ENCODE measurements at places on chromosomes 1 and 21. TPM values are rescaled to one million over a fixed set of nuclear protein-coding genes. Genes with fewer than 3 reads are reported as not detected.

GRCh38 chr1:173410133-173410793, 66.9 kb upstream of the PRDX6 start:
- no peak for DNase-seq

GRCh38 chr1:68158837-68159236, 73.5 kb downstream of the WLS start:
- no peak for DNase-seq

The DPH5 gene
- 41.4 TPM for total RNA-seq

The LCE1F gene
- not detected for total RNA-seq

The MAP7D1 gene
- 96.2 TPM for total RNA-seq

- DNase-seq: no peak
These were observed 91.1 kb downstream of the SMYD2 start for GRCh38 chr1:214372092-214372491.

GRCh38 chr1:206911064-206911663, 10.6 kb downstream of the FCMR start:
- DNase-seq: peak; percentile 69

GRCh38 chr1:44050261-44050660, 19.0 kb upstream of the SLC6A9 start:
- DNase-seq: no peak

The FCGR3B gene
- total RNA-seq: not detected

The GRIK1 gene
- not detected for total RNA-seq

DNA sequence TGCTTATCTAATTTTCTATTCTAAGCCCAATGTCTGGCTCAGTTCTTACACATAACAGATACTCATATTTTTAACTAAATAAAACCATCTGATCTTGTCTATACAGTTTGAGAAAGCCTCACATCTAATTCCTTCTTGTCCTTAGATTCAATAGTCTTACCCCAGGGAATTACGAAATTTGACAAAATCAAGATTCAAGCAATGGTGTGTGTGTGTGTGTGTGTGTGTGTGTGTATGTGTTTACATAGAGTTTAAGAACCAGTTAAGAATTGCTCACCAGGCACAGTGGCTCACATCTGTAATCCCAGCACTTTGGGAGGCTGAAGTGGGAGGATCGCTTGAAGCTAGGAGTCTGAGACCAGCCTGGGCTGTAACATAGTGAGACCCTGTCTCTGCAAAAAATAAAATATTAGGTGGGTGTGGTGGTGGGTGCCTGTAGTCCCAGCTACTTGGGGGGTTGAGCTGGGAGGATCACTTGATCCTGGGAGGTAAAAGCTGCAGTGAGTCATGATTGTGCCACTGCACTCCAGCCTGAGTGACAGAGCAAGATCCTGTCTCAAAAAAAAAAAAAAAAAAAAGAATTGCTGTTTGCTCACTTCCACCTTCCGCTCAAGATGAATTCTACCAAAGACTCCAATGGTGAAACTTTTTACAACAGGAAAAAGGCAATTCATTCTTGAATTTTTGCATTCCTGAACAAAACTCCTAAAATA, 6.2 kb downstream of the WDR64 start:
- no peak for DNase-seq

GRCh38 chr1:240524356-240525069, 87.4 kb downstream of the GREM2 start:
- no peak for DNase-seq

- DNase-seq: no peak
These were observed 46.3 kb downstream of the AGPAT3 start for GRCh38 chr21:43911015-43911934.

DNA sequence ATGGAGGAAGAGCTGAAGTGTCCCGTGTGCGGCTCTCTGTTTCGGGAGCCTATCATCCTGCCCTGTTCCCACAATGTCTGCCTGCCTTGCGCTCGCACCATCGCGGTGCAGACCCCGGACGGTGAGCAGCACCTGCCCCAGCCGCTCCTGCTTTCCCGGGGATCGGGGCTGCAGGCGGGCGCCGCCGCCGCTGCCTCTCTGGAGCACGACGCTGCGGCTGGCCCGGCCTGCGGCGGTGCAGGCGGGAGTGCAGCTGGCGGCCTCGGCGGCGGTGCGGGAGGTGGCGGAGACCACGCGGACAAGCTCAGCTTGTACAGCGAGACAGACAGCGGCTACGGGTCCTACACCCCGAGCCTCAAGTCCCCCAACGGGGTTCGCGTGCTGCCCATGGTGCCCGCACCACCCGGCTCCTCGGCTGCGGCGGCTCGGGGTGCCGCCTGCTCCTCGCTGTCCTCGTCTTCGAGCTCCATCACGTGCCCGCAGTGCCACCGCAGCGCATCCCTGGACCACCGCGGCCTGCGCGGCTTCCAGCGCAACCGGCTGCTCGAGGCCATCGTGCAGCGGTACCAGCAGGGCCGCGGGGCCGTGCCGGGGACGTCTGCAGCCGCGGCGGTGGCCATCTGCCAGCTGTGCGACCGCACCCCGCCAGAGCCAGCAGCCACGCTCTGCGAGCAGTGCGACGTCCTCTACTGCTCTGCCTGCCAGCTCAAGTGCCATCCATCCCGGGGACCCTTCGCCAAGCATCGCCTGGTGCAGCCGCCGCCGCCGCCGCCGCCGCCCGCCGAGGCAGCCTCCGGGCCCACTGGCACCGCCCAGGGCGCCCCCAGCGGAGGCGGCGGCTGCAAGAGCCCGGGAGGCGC, 1.3 kb downstream of the TRIM67 start:
- DNase-seq: no peak

DNA sequence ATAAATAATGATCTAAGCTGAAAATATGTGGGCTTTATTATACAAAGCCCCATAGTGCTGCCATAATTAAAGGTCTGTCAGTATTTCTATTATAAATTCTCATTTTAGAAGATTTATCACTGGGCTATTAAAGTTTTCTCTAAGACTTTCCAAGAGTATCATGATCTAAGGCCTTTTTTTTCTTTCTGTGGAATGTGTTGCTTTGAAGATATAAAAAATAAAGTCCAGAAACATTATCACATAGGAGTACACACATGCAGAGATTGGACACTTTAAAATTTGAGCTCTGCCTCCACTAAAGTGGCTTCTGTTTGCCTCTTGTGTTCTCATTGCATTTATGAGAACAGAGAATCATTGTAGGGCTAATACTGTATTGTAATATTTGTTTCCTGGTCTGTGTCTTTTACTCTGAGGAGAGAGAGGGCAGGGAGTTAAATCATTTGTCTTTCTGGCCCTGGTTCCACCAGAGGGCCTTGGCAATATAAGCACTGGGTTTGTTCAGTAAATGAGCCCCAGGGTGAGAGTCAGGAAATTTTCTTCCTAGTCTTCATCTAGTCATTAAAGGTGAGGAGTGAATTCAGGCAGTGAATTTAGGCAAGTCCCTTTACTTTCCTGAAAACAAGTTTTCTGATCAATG, 70.2 kb downstream of the NFIA start:
- DNase-seq: no peak

DNA sequence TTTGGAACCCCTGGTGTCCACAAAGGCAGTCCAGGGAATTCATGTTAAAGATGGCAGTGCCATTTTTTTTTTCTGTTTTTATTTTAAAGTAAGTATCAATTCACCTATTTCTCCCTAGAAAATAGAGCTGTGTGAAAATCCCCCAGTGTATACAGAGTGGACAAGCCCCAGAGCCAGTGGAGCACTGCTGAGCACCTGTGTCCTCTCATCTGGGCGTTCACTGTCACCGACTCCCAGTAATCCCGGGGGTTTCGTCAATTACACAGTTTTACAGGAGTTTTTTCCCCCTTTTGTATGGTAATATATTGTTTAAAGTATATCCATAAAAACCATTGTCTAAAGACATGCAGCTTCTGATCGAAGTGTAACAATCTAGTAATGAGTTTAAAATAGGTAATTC, 175.8 kb downstream of the SDCCAG8 start:
- DNase-seq: peak; percentile 67

GRCh38 chr21:44700101-44701022, 3.4 kb downstream of the KRTAP10-12 start:
- no peak for DNase-seq

DNA sequence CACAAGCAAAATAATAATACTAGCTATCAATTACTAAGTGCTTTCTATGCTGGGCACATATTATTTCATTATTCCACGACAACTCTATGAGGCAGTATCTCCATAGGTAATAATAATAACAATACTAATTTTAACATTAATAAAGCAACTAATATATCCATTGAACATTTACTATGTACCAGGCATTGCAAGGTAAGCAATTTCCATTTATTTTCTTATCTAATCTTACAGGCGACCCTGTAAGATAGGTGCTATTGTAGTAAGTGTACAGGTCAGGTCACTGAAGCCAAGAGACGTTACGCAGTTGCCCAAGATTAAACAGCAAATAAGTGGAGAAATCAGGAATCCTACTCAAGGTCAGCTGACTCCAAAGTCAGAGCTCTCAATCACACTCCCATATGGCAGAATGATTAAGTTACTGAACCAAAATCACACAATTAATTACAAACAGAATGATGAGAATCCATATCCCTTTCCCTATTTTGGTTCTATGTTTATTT, 198.4 kb downstream of the SLC45A1 start:
- DNase-seq: no peak

- no peak for DNase-seq
These were observed 62.3 kb downstream of the RUNX1 start for GRCh38 chr21:34986561-34987500.

DNA sequence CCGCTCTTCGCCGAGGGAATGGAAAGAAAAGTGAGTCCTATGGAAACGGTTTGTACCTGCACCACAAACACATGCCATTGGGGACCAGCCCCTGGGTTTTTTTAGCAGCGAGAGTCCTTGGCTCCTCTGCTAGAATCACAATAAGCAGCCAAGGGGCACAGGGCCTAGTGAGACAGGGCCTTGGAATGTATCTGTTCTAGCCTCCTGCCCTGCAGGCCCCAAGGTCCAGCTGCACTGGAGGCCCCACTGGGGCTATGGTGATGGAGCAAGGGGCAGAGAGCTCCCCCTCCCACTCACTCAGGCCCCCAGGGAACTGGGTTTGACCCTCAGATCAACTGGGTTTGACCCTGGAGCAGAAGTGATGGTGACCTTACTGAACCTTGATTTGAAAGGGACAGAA, 14.4 kb downstream of the SHISA4 start:
- no peak for DNase-seq

DNA sequence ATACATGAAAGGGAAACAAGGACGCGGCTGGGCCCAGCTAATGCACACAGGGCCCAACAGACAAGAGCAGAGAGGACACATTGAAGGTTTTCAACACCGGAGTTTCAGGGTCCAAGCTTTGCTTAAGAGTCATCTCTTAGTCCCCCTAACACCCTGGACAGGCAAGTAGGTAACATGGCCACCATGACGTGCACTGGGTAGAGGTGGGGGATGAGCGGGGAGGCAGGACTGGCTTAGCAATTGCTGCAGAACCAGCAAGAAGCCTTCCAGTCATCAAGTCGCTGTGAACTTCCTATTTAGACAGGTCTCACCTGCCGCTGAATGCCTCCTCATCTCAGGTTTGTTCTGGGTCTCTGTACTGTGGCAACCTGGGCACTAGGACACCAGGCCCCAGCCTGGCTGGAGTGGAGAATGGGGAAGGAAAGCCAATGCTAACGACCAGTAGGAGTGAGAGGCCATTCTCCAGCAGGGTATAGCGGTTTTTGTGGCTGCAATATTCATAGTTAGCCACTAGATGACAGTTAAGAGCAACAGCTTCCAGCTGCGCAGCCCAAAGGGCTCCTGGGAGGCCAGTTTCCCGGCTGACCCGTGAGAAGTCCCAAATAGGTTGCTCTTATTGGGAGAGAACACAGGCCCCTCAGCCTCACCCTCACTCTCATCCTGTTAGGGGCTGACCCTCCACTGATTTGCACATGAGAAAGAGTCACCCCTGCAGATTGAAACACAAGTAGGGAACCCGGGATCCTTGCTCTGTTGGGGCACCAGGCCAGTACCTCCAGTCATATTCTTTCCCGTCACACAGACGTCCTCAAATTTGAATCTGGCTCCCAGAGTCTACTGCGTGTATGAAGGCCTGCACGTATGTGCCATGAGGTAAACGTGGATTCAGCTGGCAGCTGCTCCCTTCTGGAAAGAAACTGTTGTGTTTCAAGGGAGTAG, 6.0 kb upstream of the PIGC start:
- DNase-seq: peak; percentile 77

- no peak for DNase-seq
These were observed 86.4 kb upstream of the LRRC8D start for GRCh38 chr1:89734442-89734841.

DNA sequence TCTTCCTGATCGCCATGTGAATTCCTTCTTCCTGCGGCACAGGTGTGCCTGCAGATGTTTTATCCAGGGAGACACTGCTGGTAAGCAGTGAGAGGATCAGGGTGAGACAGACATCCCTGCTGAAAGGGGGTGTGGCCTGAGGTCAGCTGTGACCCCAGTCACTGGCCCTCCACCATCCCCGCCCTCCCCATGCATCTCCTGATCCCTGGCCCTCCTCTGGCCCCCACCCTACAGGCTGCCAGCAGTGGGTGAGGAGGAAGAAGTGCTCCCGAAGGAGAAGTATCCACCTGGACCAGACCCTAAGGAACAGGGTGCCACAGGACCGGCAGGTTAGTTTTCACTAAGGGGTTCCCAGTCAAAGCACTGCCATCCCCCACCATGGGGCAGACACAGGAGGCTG, 85.3 kb downstream of the GLIS1 start:
- DNase-seq: no peak

GRCh38 chr1:226060427-226060826, 2.1 kb upstream of the H3-3A start:
- no peak for DNase-seq

- no peak for DNase-seq
These were observed 113.0 kb downstream of the PAPPA2 start for GRCh38 chr1:176575991-176576390.

DNA sequence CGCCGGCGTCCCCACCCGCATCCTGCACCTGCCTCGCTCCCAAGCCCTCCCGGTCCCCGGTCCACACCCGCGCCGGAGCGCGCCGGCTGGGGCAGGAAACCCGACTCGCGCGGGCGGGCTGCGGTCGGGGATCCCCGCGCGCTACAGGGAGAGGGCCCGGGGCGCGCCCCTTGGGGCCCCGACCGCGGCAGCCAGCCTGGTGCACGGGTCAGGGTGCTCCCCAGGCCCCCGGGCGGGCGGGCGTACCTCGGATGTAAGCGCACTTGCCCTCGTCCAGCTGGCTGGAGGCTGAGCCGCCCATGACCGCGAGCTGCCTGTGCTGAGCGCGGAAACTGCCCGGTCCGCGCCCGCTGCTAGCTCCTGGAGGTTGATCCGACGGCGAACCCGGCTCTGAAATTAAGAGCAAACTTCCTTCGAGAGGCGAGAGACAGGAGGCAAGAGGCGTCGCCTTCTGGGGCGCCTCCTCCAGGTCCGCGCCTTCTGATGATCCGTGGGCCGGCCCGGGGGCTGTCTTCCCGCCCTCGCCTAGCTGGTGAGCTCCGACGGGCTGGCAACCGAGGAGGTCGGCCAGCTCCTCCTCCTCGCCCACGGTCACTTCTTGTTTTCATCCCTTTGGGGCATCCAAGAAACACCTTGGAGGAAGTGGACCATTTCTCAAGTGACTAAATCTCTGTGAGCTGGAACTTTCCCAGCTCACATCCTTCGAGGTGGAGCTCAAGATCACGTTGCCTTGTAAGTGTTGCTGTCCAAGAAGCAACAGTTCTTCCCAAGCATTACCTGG, at the start of gene NIBAN1:
Gene NIBAN1 (minus strand): TSS at position 453 of the 781 bp plus-strand sequence. CDS start 152 bp downstream, at position 301.
- peak; percentile 17 for DNase-seq

The KIF21B gene
- total RNA-seq: 0.61 TPM

- DNase-seq: no peak
These were observed 39.9 kb upstream of the TADA1 start for GRCh38 chr1:166915941-166916340.

- no peak for DNase-seq
These were observed 30.8 kb downstream of the FH start for GRCh38 chr1:241488739-241489138.

All from SJCRH30 (cell line).